ENCODE measurements at places on chromosomes 13 and 19. TPM values are rescaled to one million over a fixed set of nuclear protein-coding genes. Genes with fewer than 3 reads are reported as not detected.

DNA sequence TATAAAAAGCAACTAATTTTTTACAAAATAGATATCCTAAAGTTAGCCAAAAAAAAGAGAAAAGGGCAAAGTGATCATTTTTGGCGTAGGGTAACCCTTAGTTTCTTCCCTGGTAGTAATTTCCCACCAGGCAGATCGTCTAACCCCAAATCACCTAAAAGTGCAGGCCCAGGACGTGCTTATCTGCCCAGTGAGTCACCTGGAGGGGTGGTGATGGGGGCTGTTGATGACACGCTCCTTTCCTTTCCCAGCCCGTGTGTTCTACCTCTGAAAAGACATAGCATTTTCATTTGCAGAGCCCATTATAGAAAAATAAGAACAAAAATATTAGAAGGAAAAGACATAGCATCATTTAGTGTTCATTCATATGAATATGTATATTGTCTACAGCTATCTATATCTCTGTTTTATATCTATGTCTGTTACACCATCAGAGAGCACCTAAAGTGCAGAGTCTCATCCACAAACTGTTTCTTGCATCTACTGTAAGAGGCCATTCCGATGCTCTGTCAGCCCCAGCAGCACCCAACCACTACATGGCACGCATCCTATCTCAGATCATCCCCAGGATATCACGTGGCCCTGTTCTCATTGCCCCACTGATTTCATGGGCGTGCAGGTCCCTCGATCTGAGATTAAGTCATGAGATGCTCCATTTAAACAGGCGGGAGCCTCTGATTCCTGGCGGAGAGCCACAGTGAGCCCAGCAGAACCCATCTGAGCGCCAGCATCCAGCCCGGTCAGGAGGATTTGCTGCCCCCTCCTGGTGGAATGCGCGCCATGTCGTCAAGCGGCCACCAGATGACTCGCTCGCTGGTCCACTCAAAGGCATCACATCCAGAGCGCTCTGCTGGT, 8.5 kb upstream of the LILRB3 start:
- H3K36me3 ChIP-seq: no peaks in the 10 kb centered on the region
- H3K27ac ChIP-seq: no peak overlapping the region
- DNase-seq: peak; percentile 84
- H3K4me3 ChIP-seq: no peak overlapping the region
- no peaks in the 10 kb centered on the region for H3K4me1 ChIP-seq

- no peaks in the 10 kb centered on the region for H3K27me3 ChIP-seq
- DNase-seq: no peak
- H3K4me3 ChIP-seq: no peak overlapping the region
- no peaks in the 10 kb centered on the region for H3K4me1 ChIP-seq
- no peak overlapping the region for H3K27ac ChIP-seq
Observed at GRCh38 chr13:93231867-93232266, 5.3 kb downstream of the GPC6 start.

DNA sequence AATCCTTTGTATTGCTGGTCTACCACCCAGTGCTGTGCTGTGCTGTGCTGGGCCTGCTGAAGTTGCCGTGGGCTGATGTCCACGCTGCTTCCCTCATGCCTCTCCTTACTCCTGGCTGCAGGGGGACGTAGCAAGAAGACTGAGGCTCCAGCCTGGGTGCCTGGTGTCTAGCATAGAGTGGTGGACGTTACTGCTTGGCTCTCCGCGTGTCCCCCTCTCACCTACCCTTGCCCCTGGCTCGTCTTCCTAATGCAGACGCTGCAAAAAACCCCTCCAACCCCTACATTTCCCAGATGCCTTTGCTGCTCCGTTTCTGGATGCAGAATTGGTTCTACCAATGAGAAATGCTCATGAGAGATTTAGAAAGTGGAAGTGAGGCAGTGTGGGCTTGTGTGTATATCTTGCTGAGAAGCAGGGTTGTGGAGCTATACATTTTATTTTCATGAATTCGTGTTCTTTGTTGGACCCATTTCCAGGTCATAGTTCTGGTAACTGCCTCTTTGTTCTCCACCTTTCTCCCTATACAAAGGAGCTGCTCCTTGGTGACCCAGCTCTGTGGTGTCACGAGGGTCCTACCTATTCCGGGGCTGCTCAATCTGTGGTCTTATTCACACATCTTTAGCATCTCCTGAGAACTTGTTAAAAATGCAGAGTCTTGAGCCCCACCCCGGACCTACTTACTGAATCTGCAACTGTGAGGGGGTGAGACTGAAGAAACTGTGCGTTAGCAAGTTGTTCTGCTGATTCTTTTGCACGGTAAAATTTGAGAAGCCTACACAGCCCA, 7.9 kb upstream of the DENND1C start:
- H3K4me1 ChIP-seq: no peaks in the 10 kb centered on the region
- H3K27ac ChIP-seq: no peak overlapping the region

GRCh38 chr13:49554387-49554786, 31.0 kb downstream of the RCBTB1 start:
- no peak overlapping the region for H3K27ac ChIP-seq
- H3K27me3 ChIP-seq: no peaks in the 10 kb centered on the region
- no peaks in the 10 kb centered on the region for H3K4me1 ChIP-seq

GRCh38 chr13:22618002-22618401, 562.8 kb upstream of the SGCG start:
- no peaks in the 10 kb centered on the region for H3K36me3 ChIP-seq
- DNase-seq: no peak
- no peaks in the 10 kb centered on the region for H3K4me1 ChIP-seq
- H3K27me3 ChIP-seq: no peaks in the 10 kb centered on the region
- H3K4me3 ChIP-seq: no peak overlapping the region

DNA sequence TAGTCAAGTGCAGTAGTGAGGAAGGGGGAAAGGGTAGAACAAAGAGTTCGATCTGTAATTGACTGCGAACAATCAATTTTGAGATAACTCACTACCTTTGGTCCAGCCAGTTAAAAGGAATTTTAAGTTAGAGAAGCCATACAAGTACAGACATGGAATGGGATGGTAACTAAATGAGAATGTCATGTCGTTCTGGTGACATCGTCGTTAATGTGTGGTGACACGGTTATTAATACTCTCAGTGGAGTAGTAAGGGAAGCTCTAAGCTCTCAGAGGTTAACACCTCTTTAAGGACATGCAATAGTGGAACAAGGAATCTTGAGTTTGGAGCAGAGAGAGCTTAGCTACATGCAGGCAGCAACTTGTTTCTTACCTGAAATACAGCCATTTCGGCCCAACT, 154.9 kb upstream of the KLF12 start:
- H3K36me3 ChIP-seq: no peaks in the 10 kb centered on the region
- no peak overlapping the region for H3K4me3 ChIP-seq
- no peaks in the 10 kb centered on the region for H3K27me3 ChIP-seq
- DNase-seq: no peak
- H3K27ac ChIP-seq: no peak overlapping the region
- H3K4me1 ChIP-seq: peaks cover 12% of the 10 kb centered on the region

- H3K36me3 ChIP-seq: no peaks in the 10 kb centered on the region
- no peaks in the 10 kb centered on the region for H3K4me1 ChIP-seq
- peak overlapping the region; percentile 90 for H3K27ac ChIP-seq
- peak overlapping the region; percentile 88 for H3K4me3 ChIP-seq
- no peaks in the 10 kb centered on the region for H3K27me3 ChIP-seq
Observed at GRCh38 chr13:94550062-94550738, 45.8 kb downstream of the TGDS start.

- H3K36me3 ChIP-seq: peaks cover 7% of the 10 kb centered on the region
- no peak for DNase-seq
- no peak overlapping the region for H3K4me3 ChIP-seq
Observed at GRCh38 chr19:46369817-46370216, 22.9 kb downstream of the PPP5C start.

DNA sequence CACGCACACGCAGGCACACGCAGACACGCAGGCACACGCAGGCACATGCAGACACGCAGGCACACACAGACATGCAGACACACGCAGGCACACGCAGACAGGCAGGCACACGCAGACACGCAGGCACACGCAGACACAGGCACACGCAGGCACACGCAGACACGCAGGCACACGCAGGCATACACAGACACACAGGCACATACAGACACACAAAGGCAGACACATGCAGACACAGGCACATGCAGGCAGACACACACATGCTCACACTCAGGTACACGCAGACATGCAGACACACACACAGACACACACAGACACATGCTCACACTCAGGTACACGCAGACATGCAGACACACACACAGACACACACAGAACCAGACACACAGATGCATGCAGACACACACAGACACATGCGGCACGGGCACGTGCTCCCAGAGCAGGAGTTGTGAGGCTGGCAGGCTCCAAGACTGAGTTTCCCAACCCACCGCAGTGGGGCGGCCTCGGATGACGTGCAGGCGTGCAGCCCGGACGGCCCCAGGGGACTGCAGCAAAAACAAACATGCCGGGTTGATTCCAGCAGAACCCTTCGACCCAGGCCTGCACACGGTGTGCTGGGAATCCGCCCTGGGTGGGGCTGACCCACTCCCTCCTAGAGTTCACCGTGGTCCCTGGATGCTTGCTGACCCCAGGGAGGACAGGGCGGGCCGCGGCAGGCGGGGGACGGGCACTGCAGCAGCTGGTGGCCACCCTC, 100.0 kb downstream of the GADD45B start:
- H3K4me3 ChIP-seq: no peak overlapping the region
- no peak for DNase-seq
- peaks cover 27% of the 10 kb centered on the region for H3K4me1 ChIP-seq
- no peak overlapping the region for H3K27ac ChIP-seq

DNA sequence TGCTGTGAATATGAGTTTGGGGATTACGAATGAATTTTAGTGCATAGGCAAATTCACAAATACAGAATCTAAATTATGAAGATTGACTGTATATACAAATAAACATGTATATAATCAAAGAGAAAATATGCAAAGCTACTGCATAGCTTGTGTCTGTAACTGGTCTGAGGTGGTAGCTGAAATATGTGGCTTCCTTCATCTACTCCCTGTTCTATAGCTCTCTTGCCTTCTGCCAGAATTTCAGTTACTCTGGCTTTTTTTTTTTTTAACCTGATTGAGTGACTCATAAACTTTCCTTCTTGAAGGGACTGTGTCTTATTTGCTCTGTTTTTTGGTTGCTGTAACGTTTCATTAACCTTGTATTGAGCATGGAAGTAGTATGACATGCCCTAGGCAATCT, 26.6 kb downstream of the DNAJC3 start:
- H3K4me3 ChIP-seq: no peak overlapping the region
- no peak overlapping the region for H3K27ac ChIP-seq
- DNase-seq: no peak
- H3K27me3 ChIP-seq: no peaks in the 10 kb centered on the region
- no peaks in the 10 kb centered on the region for H3K36me3 ChIP-seq

DNA sequence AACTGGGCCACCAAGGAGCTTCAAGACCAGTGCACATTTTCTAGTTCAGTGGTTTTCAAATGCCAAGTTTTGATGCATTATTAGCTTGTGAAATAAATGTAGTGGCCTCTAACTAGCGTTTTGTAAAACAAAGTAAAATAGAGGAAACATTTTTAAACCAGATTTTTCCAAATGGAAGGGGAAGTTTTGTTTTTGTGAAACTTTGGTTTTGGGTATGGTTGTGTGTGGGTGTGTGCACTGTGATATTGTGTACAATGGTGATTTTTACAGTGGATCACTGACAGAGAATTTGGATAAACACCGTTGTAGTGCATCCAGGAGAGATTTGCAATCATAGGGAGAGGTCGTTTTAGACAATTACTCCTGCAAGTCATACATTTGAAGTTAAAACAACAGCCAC, 108.9 kb downstream of the SLC7A1 start:
- H3K4me1 ChIP-seq: no peaks in the 10 kb centered on the region
- no peak overlapping the region for H3K4me3 ChIP-seq
- no peak overlapping the region for H3K27ac ChIP-seq
- H3K27me3 ChIP-seq: no peaks in the 10 kb centered on the region
- DNase-seq: no peak

GRCh38 chr19:56720281-56720680, 48.7 kb upstream of the ZNF835 start:
- H3K27ac ChIP-seq: no peak overlapping the region
- H3K4me1 ChIP-seq: no peaks in the 10 kb centered on the region
- H3K4me3 ChIP-seq: no peak overlapping the region
- DNase-seq: no peak
- H3K36me3 ChIP-seq: no peaks in the 10 kb centered on the region

- no peak for DNase-seq
- H3K27me3 ChIP-seq: no peaks in the 10 kb centered on the region
- H3K4me3 ChIP-seq: no peak overlapping the region
- no peak overlapping the region for H3K27ac ChIP-seq
- H3K4me1 ChIP-seq: no peaks in the 10 kb centered on the region
Observed at GRCh38 chr13:85900521-85900920, 101.3 kb upstream of the SLITRK6 start.

CEACAM7 gene
- 0.16 TPM for total RNA-seq

CNMD gene
- not detected for total RNA-seq

FLT3LG gene
- 12.5 TPM for total RNA-seq

CGB2 gene
- total RNA-seq: not detected

LIM2 gene
- not detected for total RNA-seq

JAK3 gene
- 30.8 TPM for total RNA-seq

ANGPTL8 gene
- total RNA-seq: 1.9 TPM

CELF5 gene
- total RNA-seq: 0.38 TPM
